NCI-H446 (cell line): ENCODE measurements at places on chromosomes 2 and 18.

DNA sequence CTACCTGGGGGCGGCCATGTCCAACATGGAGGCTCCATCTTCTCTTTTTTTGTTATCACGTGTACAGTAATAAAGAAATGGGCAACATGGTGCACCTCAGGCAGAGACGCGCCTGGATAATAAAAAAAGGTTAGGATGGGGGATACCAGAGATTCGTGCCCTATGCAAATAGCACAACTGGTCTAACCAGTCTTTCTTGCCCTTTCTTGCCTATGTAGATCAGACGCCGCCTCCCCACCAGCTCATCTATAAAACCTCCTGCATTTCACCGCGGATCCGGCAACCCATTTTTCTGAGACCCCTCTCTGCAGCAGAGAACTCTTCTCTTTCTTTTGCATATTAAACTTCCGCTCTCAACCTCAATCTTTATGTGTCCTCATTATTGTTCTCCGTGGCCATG, 68.7 kb downstream of the MYL12B start:
- no peak for DNase-seq

GRCh38 chr2:188734691-188735090, 239.5 kb upstream of the COL3A1 start:
- no peak for DNase-seq

DNA sequence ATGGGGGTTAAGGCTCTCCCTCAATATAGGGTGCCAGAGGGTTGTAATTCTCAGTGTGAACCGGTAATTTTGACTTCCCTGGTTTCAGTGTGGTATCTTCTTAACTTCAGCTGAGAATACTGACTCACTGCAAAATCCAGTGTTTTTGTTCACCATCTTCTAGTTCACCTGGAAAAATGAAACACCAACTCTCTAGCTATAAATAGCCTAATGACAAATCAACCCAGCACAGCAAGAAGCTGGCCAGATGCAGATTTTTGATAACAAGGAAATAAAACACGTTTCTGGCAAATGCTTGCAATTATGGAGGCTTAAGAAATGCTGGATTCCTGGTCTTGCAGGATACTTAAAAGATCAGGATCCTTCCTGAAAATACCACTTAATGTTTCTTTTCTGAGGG, 192.3 kb downstream of the CLIP4 start:
- no peak for DNase-seq

DNA sequence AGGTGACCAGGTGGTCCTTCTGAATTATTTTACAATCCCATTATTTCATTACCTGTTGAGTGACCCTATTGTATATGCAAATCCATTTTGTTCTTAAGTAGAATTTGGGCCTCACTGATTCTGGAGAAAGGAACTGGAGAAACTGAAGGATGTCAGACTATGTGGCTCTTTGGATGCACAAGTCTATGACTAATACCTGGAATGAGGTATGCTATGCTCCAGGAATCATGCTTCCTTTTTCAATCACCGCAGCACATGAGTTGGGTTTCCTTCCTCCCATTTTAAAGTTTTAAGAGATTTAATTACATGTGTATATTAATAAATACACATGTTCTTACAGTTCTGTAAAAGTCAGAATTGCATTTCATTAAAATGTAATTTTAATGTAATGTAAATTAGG, 253.9 kb upstream of the VWC2L start:
- DNase-seq = no peak

- no peak for DNase-seq
Observed at GRCh38 chr2:30975156-30975555, 163.1 kb downstream of the GALNT14 start.

GRCh38 chr2:240576436-240577205, 8.3 kb downstream of the RNPEPL1 start:
- no peak for DNase-seq

DNA sequence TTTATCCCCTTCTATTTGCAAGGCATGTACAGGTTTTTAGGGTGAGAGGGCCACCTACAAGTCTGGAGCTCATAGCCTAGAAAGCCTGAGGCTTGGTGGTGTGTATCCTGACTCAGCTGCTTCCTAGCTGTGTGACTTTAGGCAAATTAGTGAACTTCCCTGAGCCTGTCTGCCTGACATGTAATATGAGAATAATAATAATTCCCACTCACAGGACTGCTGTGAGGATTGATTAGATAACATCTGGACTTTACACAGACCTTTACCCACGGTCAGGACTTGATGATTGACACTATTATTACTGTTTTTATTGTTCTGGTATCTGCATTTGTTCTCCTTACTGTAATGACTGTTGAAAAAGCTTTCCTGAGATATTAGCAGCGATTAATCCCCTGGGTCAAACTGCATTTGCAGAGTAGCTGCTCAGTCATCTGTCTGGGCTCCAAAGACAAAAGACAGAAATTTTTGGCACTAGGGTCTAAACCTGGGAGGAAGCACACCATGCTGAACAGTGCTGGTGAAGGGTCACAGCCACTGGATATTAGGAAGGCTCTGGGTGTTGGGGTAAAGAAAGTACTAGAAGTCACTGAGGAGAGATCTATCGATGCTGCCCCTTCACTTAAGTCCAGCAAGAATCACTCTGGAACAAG, 276.5 kb upstream of the FN1 start:
- no peak for DNase-seq

- no peak for DNase-seq
Observed at GRCh38 chr2:85710687-85711577, 16.8 kb downstream of the GNLY start.

DNA sequence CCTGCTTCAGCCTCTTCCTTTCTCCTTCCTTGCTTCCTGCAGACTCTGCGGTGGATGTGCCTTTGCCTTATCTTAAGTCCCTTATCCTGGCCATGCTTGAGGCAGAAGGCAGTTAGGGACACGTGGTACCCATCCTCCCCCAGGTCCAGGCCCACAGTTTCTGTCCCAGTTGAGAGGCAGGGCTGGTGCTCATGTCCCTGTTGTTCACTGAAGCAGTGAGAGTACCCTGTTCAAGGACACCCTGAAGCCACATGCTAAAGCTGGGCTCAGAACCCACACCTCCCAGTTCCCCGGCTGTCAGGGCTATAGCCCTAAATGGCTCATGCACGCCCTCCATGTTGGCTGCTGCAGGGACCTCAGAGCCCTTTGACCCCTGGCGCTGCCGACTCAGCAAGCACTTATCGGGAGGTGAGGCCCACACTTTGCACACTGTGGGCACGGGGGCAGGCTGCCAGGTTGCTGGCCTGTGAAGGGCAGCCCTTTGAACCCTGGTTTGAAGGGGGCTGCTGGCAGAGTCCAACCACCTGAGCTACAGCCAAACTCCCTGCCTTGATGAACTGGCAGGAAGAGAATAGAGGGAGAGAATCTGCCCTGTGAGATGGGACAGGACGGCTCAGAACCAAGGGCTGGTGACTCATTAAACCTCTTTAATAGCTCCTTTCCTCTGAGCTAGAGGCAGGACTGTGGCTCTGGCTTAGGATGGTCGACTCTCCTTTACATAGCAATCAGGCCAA, 6.3 kb downstream of the KHK start:
- DNase-seq = no peak

DNA sequence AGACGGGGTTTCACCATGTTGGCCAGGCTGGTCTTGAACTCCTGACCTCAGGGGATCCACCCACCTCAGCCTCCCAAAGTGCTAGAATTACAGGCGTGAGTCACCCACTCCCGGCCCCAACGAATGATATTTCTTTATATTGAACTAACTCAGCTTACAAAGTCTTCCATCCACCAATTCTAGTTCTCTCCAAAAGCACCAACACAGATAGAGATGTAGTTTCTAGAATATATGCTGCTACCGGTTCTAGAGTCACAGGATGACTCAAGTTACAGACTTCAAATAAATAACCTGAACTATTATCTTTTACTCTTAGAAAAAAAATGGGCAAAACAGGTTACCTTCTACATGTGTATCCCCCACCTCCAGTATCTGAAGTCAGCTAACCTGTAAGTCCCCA, 9.2 kb downstream of the ACAA2 start:
- no peak for DNase-seq

DNA sequence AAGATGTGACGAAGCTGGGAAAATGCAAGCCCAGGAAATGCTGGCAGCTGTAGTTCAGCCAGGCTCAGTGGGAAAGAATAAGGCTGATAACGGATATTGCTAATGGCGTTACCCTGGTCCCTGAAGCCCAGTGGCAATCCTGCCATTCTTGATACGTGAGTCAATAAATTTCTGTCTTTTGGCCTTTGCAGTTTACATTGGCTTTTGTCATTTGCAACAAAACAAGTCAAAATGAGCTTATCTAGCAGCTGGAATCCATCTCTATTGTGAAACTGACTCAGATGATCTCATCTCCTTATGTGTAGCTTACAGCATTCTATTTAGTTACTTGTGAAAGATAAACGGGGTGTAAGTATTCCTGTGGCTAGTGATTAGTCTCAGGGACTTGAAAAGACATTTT, 43.8 kb downstream of the ARL6IP6 start:
- DNase-seq = no peak

GRCh38 chr2:42614838-42615237, 46.4 kb downstream of the MTA3 start:
- no peak for DNase-seq

DNA sequence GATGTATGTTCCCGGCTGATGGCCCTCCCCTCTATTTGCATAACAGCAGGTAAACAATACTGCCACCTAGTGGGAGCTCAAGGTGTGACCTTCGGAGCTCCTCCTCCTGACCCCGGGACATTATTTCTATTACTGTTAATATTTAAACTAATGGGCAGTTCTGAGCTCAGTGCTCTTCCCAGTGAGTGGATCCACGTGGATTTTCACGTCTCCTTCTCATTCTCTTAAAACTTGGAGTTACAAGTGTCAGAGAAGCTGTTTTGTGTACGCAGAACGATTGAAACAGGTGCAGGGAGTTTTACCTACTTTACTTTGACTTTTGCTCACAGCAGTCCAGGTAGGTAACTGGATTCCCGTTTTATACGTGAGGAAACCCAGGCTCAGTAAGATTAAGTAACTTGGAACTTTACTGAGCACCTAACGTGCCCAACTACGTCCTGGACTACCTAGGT, 127.3 kb downstream of the PRKCE start:
- no peak for DNase-seq

DNA sequence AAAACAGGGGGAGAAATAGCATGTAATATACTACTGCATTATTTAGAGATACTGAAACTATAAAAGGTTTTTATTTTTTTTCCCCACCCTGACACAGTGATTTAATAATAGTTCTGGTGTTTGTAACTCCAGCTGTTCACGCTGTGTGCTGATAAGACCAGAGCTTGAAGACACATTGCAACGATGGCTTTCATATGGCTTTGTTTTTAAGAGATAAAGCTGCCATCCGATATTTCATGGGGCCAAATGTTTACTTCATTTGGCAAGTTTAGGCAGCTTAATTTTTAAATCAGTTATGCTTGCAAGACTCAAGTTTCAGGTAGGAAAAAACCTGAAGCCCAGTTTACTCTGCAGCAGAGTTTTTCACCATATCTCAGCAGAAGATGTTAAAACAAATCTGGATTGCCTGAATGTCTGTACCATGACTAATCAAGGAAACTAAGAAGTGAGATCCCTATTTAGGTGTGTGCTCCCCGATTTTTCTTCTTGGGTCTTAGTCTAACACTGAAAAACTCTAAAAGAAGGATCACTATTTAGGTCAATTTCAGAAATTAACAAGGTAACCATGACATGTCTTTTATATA, 508.6 kb downstream of the PARD3B start:
- DNase-seq = no peak

DNA sequence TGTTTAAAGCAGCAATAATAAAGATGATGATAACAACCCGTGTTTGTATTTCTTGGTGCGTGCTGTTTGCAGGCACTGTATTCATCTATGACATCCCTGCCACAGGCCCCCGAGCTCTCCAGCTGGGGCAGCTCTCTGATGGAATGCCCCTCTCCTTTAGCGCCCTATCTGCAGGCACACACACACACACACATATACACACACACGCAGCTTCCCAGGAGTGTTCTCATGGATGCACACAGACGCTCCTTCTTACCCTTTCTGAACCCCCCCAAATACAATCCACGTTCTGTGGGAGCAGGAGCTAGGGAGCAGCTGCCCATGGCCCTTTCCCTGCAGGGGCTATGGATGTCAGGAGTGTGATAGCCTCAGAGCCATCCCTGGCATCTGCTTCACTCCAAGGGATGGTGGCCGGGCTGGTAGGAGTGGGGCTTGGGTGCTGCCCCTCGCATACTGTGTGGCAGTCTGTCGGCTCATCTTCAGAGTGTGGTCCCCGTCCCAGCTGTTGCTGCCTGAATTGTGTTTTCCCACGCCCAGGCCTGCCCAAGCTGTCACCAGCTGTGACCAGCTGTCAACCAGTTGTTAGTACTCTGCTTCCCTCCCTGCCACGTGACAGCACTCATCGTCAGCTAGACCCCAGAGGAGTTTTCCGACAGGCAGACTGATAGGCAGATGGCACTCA, 50.8 kb upstream of the MYCN start:
- DNase-seq = no peak

GRCh38 chr2:151570191-151570590, 160.5 kb downstream of the RIF1 start:
- DNase-seq = no peak

DNA sequence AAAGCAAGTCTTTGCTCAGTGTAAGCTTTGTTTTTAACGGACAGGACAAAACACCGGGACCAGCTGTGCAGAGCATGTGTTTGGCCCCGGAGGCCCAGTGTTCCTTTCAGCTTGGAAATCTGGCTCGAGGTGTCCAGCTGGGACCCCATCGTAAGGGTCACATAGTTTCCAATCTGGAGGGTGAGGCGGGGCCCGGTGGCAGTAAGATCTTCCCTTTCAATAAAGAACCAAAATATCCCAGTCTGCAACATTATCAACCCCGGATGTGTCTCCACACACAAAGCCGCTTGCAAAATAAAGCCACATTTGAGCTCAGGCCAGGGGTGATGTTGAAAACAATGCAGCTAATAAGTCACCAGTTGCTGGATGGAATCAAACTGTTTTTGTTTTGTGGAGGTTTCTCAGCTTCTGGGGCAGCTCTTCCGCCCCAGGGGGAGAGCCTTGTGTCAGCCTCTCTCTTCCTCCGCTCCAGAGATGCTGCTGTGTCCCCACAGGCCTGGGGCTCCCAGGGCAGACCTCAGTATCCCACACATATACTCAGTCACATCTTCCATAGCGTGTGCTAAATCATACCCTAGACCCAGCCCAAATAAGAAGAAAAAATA, 138.6 kb upstream of the GLI2 start:
- no peak for DNase-seq

GRCh38 chr2:152583512-152584229, 133.6 kb downstream of the PRPF40A start:
- peak; percentile 12 for DNase-seq

GRCh38 chr2:142741764-142742269, 135.6 kb upstream of the KYNU start:
- no peak for DNase-seq
